Skin of body (tissue), 3 donors: ENCODE measurements at places on chromosomes 6 and 20. TPM values are rescaled to one million over a fixed set of nuclear protein-coding genes. Genes with fewer than 3 reads are reported as not detected.

- no peak for DNase-seq
Observed at GRCh38 chr6:110664933-110665332, 150.3 kb downstream of the CDK19 start.

IRF4 gene
- 6.2 TPM for total RNA-seq

DNA sequence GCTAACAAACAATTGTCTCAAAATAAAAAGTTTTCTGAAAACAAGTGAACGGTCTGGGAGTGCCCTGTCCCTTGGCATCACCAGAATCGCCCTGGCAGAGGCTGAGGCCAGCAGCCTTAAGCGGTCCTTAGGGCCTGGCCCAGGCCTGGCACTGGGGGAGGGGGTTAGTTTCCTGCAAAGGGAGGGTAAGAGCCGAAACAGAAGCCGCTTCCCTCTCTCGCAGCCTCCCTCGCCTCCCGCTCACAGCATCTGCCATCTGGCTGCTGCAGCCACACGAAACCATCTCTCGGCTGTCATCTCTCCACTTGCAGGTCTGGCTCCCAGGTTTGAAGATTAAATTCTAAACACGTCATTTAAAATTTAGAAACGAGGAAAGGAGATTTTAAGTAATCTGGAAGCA is 31.5 kb downstream of the PMEPA1 start:
- no peak for DNase-seq

TPBG gene
- total RNA-seq = 12.8 TPM

GRCh38 chr20:48448666-48449600 is 378.9 kb downstream of the PREX1 start:
- DNase-seq = no peak

- no peak for DNase-seq
Observed at GRCh38 chr20:36548704-36549627, 7.6 kb downstream of the MYL9 start.

DNA sequence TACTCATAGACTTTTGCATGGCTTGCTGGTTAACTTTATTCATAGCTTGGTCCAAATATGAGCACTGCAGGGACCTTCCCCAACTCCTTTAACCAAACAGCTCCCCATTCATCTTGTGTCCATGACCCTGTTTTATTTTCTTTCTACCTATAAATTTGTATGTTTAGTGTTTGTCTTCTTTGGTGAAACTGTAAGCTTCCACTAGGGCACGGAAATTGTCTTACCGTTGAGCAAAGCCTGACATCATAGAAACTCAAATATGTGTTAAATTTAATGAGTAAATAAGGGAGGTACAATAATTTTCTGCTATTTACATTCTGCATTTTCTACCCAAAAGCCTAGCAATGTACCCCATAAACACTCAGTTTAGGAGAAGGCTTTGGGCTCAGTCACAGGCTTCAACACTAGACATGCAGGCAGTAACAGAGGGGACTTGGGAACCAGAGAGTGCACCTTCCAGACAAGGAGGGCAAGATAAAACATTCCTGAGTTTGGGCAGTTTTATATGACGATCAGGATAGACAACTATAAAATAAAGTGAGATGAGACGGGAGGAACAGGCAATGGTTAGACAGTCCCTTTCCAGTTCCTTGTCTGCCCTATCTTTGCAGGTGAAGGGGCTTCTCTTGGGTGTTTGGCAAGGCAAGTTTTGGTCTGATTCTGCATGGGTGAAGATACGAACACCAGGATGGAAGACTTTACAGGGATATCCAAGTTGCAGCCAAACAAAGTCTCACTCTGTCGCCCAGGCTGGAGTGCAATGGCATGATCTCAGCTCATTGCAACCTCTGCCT is 46.2 kb upstream of the ZNF217 start:
- DNase-seq = no peak

TBX18 gene
- total RNA-seq = 33.5 TPM

DNA sequence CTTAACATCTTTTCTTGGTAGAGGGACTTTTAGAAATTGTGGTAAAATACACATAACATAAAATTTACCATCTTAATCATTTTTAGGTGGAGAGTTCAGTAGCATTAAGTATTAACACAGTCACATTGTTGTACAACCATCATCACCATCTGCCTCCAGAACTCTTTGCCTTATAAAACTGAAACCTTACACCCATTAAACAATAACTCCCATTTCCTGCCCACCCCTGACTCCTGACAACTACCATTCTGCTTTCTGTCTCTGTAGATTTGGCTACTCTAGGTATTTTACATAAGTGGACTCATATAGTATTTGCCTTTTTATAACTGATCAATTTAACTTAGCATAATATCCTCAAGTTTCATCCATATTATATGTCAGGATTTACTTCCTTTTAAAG is 88.7 kb downstream of the ZHX3 start:
- no peak for DNase-seq

DNA sequence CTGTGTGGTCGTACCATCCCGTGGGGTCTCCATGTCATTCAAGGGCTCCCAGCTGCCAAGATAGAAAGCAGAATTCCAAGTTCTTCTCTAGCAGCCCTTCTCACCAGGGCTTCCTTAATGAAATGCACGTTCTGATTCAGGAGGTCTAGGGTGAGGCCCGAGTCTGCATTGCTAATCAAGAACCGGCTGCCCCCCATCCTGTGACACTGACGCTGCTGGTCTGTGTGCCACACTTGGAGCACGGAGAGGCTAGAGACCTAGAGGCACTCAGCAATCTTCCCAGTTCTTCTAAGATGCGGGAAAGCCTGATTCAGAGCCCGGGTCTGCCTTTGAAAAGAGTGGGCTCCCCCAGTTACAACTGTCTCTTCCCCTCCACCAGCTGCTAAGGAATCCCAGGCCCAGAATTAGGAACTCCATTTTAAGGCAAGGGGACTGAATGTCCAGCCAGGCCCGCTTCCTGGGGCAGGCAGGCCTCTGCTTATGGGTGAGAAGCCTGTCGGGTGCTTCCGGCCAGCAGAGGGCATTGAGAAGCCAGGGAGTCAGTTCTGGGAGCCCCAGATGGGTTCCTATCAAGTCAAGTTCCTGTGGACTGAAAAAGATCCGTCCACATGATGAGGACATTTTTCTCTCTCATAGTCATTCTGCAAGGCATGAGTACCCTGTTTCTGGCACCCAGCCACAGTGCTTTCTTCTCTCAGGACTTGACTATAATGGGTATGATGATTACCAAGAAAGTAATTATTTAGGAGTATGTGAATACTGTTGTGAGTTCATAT is 69.8 kb upstream of the RIN2 start:
- DNase-seq = no peak

GRCh38 chr6:126803769-126804168 is 314.7 kb upstream of the RSPO3 start:
- DNase-seq = no peak

FIG4 gene
- total RNA-seq = 15.3 TPM

- DNase-seq = no peak
Observed at GRCh38 chr6:34147906-34148630, 2.2 kb upstream of the GRM4 start.

GRCh38 chr6:6643398-6643797 is 54.9 kb downstream of the LY86 start:
- DNase-seq = no peak

THBD gene
- 19.2 TPM for total RNA-seq

DNA sequence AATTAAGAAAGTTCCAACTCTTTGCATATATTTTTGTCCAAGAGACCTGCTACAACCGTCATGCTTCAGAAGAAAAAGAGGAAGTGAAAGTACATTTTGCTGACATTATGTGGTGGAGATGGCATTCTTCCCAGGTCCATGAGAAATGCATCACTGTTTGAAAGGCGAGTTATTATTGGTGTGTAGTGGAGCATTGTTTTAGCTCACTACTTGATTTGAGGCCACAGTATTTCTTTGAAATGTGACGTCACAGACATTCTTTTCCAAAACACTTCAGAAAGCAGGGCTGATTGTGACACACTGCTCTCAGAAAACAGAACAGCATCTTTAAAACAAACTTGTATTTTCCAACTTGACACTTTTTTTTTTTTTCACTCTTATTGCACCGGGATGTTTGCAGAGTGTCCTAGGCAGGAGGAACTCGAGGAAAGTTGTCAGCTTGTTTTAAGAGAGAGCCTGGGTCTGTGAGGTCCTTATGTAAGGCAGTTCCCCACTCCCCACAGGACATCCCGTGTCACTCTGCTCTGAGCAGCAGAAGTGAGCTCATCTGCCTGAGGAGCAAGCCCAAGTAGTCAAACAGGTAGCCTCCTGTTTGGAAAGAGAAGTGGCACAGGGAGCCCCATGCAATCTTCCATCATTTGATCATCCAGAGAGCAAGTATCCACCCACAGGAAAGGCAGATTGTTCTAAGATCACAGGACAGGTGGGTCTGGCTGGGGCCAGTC is 1.1 kb downstream of the SPTLC3 start:
- peak; percentile 88 for DNase-seq

OPN5 gene
- total RNA-seq = not detected

GRCh38 chr6:135906972-135907465 is 55.5 kb downstream of the PDE7B start:
- DNase-seq = no peak

- peak; percentile 78 for DNase-seq
Observed at GRCh38 chr6:133809406-133809805, 79.5 kb upstream of the TCF21 start.

COL9A1 gene
- total RNA-seq = 1.8 TPM

UBE2J1 gene
- total RNA-seq = 25.0 TPM

DEFB121 gene
- not detected for total RNA-seq

C20orf96 gene
- 4.6 TPM for total RNA-seq

DNA sequence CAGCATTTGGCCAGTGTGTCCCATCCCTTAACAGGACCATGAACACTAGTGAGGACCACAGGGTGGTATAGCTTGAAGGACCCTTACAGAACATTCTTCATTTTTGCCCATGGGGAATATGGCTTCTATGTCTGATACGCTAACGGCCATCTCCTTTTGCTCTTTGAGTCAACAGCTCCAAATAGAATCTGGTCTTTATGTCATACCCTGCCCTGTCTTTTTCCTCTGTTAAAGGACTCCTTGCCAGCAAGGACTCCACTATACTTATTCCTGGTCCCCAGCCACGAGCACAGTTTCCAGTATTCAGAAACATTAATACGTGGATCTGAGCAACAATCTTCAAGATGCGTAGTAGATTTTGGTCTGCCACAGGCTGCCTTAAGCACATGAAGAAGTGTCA is 22.5 kb downstream of the SERPINB1 start:
- no peak for DNase-seq

GRCh38 chr6:166484863-166485262 is 101.6 kb downstream of the RAMACL start:
- DNase-seq = no peak

DNA sequence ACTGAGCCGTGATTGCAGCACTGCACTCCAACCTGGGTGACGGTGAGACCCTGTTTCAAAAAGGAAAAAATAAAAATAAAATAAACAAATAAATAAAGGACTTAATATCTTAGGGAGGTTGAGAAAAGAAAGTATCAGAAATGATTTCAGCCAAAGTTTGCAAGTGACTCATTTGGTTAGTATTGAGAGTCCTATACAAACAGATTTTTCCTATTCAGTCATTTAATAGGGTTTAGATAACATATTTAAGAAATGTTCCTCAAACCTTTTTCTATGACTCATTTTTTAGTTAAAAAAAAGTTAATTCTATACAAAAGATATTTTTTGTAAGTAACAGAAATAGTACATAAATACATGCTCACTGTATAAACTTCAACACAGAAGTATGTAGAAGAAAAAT is 235.1 kb downstream of the GJA1 start:
- DNase-seq = no peak

TMEM151B gene
- 0.10 TPM for total RNA-seq

PAX1 gene
- 1.2 TPM for total RNA-seq

DNA sequence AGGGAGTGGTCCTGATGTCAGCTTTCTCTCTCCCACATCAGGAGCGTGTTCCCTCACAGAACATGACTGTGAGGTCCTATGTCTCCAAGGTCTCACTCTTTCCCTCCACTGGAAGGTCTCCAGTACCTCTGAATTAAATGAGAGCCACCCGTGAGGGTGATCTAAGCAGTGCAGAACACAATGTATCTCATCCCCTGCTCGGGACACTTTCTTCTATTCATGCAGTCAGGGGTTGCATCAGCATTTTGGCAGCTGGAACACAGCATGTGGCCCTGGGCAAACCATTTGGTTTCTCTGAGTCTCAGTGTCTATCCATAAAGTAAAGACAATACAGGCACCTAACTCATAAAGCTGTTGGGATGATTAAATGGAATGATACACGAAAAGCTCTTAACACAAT is 34.2 kb downstream of the MAFB start:
- no peak for DNase-seq

PPP1R14C gene
- 18.3 TPM for total RNA-seq

NUS1 gene
- total RNA-seq = 17.4 TPM

DNA sequence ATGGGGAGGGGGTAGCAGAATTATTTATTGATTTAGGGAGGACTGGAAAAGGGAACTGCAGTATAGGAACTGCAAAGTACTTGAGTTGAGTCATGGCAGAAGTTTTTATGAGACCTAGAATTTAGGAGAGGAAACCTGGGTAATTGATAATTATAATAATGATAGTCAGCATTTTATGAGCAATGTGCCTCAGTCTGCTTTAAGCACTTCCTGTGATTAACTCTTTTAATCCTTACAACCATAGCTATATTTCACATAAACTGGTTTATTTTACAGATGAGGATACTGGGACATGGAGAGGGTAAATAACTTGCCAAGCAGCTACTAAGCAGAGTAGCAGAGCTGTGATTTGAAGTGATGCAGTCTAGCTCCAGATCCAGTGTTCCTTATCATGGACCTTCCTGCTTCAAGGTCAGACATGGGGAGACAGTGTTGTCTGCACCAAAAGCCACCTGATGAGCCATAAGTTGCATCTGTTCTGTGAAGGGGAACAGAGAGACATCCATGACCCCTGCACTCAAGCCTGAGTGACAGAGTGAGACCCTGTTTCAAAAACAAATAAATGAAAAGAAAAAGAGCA is 13.6 kb downstream of the LRRC1 start:
- no peak for DNase-seq

CDH26 gene
- total RNA-seq = 6.5 TPM

TUBB2B gene
- 17.8 TPM for total RNA-seq

IPCEF1 gene
- total RNA-seq = 2.5 TPM

- DNase-seq = no peak
Observed at GRCh38 chr20:57179265-57179664, 87.2 kb downstream of the BMP7 start.

- no peak for DNase-seq
Observed at GRCh38 chr6:155352811-155353210, 38.5 kb upstream of the TFB1M start.

DNA sequence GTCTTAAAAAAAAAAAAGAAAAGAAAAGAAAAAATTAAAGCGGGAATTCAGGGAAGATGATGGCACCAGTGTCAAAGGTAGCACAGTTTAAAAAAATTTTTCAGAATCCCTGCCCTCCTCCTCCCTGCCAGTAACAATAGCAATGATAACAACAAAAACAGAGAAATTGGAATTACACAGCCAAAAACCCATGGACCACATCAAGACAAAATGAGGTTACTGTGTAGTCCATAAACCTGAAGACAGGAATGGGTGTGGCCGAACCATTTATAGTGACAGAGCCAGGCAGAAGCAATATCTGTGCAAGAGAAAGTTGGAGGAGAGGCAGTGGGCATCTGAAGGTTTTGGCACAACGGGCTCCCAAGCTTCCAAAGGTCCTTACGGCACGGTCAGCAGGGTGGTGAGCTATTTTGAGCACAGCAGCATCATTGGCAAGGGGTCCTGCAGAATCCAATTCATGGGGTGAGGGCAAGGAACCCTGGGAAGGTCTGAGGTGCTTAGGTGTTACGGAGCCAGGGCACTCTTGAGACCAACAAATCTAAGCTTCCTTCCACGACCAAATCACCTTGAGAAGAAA is 202.3 kb downstream of the GMPR start:
- no peak for DNase-seq

- DNase-seq = no peak
Observed at GRCh38 chr6:110573136-110573535, 96.7 kb upstream of the SLC22A16 start.

- DNase-seq = no peak
Observed at GRCh38 chr6:129359811-129360681, 349.9 kb downstream of the ARHGAP18 start.

GRCh38 chr6:157235600-157236039 is 87.7 kb downstream of the TMEM242 start:
- peak; percentile 26 for DNase-seq
